Fibroblast of lung (primary cell): ENCODE measurements at places on chromosomes 12 and 14.

GRCh38 chr12:113103756-113104450, 31.7 kb downstream of the RASAL1 start:
- DNase-seq: no peak

- no peak for DNase-seq
Measured at GRCh38 chr12:15158083-15158482, 63.1 kb downstream of the RERG start.

DNA sequence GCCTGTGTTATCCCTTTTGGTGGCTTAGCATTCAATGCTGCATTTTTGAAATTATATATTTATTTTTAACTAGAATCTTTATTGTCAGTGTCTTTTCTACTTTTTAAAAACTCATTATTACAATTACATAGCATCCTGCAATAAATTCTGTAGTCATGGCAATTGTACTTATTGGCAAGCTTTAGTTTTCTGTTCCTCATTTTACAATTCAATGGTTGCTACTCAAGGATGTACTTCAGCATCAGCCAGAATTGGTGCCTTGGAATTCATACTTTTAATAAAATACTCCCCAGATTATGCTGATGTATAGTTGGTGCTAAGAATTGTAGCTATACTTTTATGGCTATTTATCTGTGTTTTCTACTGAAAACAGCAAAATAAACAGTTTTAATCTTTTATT, 1756.8 kb upstream of the SEL1L start:
- DNase-seq: no peak

- peak; percentile 29 for DNase-seq
Measured at GRCh38 chr12:106299202-106299774, 3.2 kb upstream of the TCP11L2 start.

- DNase-seq: peak; percentile 82
Measured at GRCh38 chr12:46430340-46430948, 57.9 kb upstream of the SLC38A2 start.

GRCh38 chr12:16789204-16789790, 183.3 kb upstream of the LMO3 start:
- no peak for DNase-seq

DNA sequence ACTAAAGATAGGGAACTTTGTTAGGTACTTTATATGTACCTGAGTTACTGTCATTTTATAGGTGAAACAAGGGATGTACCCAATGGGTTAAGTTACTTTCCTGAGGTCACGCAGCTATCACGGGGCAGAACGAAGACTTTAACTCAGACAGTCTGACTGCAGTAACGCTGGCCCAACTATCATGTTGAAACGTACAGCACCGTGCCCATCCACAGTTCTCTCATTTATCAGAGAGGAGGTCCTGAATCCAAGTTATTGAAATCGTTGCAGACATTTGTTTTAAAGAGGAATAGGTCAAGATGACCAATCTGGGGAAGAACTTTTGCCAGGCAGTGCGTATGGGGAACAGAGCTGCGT, 587 bp upstream of the C12orf75 start:
- no peak for DNase-seq

GRCh38 chr12:922285-922684, 27.2 kb downstream of the RAD52 start:
- no peak for DNase-seq

- no peak for DNase-seq
Measured at GRCh38 chr12:128445415-128446127, 178.6 kb downstream of the TMEM132C start.

DNA sequence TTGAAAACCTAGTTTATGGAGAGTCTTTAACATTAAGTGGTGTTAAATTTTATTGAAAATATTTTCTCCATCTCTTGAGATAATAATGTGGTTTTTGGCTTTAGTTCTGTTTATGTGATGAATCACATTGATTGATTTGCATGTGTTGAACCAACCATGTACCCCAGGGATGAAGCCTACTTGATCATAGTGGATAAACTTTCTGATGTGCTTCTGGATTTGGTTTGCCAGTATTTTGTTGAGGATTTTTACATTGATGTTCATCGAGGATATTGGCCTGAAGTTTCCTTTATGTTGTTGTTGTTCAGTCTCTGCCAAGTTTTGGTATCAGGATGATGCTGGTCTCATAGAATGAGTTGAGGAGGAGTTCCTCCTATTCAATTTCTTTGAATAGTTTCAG, 222.6 kb downstream of the ADAMTS20 start:
- DNase-seq: peak; percentile 76

DNA sequence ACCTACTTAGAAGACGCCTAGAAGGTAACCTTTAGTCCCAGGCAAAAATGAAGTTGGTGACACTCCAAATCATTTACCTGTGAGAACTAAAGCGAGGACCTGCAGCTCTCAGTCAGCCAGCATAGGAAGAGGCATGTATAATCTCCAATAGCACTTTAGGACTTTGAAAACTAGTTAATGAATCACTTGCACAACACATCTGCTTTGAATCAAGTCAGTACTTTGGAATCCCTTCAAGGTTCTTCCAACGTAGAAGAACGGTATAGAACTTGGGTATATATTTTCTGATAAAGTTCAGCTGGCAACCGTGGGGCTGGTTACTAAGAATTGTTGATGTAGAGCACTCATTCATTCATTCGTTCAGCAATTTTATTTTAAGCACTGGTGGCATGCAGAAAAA, 251.9 kb downstream of the TMEM132D start:
- no peak for DNase-seq

- peak; percentile 20 for DNase-seq
Measured at GRCh38 chr14:68308726-68309520, 483.9 kb downstream of the ZFP36L1 start.

- DNase-seq: no peak
Measured at GRCh38 chr14:61099216-61099835, 118.3 kb downstream of the SLC38A6 start.

DNA sequence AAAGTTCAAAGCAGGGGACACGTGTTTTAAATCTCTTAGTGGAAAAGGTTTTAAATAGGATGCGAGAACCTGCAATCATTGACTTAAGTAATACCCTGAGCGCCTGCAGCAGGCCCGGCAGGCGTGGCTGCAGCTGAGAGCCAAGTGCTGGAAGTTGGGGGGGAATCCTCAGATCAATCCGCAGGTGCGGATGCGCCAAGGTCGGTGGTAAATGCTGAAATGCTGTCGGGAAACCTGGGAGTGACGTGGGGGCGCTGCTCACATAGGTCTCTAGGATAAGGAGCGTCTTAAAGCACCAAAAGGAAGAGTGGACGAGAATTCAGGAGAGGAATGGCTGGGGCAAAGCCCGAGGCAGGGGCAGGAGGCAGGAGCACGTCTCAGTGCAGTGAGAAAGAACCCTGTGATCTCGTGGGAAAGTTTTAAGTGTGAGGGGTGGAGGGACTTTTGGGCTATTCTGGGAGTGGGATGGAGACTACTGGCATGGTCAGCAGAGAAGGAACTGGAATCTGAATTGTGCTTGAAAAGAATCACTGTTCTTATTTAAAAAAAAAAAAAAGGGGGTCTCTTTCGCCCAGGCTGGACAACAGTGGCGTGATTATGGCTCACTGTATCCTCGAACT, 883 bp upstream of the CDCA4 start:
- peak; percentile 54 for DNase-seq

- DNase-seq: no peak
Measured at GRCh38 chr12:95538656-95539055, 12.6 kb downstream of the USP44 start.

DNA sequence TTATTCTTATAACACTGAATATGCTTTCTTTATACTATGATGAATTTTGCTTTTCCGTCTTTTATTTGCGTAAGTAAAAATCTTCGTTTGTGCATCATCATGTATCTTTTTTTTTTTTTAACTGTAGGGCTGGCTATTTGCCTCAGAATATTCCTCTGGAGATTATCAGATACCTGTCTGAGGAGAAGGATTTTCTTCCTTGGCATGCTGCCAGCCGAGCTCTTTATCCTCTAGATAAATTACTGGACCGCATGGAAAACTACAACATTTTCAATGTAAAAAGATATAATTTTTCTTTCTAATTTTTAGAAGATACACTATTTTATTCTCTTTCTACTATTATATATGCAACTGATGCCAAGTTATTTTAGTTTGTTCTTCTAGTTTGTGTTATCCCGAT, 346.6 kb downstream of the TRHDE start:
- DNase-seq: no peak

DNA sequence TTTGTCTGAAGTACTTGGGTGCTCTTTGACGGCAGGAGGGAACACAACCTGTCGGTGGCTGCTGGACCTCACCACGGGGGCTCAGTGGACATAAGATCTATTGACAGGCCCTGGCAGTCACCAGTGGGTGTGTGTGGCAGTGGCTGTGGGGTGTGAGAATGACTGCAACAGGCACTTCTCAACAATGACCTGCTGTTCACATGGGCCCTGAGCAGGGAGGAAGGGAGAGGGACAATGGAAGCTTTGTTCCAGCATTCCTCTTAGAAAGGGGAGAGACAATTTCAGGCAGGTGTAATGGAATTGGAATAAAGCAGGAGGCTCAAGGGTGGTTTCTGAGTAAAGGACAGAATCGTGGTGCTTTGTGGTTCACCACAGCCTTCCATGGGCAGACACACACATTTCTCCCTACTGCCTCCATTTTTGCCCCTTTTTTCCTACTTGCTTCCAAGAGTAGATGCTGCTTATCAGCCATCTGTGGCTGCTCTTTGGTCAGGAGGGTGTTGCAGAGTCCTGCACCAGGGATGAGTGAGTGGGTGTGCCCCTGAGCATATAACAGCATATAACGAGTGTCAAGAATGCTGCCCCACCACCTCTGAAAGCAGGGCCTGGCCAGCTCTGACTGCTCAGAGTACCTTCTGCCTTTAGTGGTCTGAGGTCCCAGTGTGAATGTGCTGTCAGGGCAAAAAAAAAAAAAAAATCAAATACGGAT, 267.7 kb downstream of the RASSF9 start:
- DNase-seq: no peak

DNA sequence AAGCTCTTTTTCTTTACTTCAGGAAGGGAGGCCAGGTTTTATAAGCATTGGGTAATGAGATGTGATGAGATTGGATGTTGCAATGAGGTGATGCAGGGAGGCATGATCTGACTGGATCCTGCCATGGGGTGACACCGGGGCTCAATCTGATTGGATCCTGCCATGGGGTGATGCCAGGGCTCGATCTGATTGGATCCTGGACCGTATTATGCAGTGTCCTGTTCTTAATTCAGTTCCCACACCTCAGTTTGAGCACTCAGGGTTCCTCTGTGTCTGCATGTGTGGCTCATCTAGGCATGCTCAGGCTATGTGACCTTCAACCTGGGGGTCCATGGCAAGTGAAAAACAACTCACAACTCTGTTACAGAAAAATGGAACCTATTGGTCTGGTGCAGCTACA, 166.4 kb downstream of the SLC15A4 start:
- DNase-seq: no peak

- no peak for DNase-seq
Measured at GRCh38 chr12:3542156-3542555, 51.2 kb downstream of the PRMT8 start.

GRCh38 chr12:11768233-11768965, 118.9 kb downstream of the ETV6 start:
- no peak for DNase-seq

GRCh38 chr14:22464422-22465142, 124.4 kb downstream of the DAD1 start:
- DNase-seq: no peak
